ENCODE measurements at places on chromosomes 7 and 10. TPM values are rescaled to one million over a fixed set of nuclear protein-coding genes. Genes with fewer than 3 reads are reported as not detected.

DNA sequence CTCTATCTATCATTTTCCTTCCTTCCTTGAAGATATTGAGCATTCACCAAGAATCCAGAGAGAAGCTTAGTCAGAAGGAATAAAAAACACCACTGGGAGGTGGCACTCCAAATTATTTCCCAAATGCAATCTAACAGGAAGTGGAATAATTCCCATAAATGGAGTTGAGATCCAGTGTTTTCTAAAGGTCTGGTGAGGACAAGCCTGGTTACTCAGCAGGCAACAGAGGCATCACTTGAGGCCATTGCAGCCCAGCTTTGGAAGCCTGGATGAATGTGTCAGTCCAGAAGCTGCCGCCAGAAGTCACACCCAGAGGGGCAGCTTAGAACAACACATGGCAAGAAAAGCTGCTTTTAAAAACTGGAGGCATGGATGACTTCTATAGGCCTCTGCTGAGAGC, 288.9 kb upstream of the KLF6 start:
- peak; percentile 85 for DNase-seq

DNA sequence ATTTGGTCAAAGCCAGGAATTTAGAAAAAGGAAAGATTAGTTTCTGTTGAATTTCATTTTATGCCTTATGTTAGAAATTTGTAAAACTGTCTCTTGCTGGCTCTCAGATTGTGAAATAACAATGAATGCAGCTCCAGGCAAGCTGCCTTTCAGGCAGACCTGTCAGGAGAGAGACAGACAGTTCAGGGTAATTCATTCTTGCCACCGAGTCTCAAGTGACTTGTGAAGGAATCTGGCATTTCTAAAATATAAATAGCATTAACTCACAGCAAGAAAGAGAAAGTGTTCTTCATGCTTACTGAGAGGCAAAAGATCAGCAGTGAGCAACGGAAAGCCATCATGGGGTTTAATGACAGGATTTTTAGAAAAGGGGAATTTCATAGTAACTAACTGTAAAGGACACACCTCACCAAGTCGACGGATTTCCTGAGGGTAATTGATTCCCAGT, 442.3 kb upstream of the AKR1E2 start:
- no peak for DNase-seq

- no peak for DNase-seq
Observed at GRCh38 chr7:107069457-107069856, 25.0 kb downstream of the PRKAR2B start.

DNA sequence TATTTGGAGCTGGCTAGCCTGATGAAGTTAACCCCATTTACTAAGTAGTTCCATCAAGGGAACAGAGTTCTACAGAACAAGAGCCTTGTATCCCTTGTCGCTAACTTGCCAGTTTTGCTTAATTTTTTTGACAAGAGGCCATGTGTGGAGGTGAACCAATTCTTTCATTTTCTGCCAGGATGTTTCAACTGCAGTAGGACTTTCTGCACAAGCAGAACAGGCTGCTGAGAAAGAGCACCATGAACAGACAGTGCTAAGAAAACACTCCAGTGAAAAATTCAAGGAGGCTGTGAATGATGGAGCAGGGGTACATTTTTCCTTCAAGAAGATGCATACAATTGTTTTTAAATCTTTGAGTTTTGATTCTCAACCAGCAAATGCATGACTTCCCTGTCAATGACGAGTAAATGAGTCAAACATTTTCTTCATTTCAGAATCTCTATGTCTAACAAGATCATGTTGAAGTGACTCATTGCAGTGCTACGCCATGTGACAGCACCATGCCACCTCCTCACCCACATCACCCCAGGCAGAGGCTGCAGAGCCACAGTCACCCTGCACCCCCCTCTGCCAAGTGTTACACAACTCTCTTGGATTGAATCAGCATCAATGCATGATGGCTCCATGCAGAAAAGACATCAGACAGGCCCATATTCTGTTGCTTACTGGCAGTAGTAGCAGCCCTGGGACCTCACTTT, 193.1 kb downstream of the COBL start:
- no peak for DNase-seq

GRCh38 chr10:35384265-35384868, 48.1 kb downstream of the CCNY start:
- DNase-seq: no peak

Gene CALML3
- total RNA-seq: not detected

GRCh38 chr10:48517911-48518811, 86.7 kb downstream of the ARHGAP22 start:
- no peak for DNase-seq

GRCh38 chr7:47148536-47149207, 433.2 kb downstream of the TNS3 start:
- no peak for DNase-seq

Gene TAS2R3
- 2.2 TPM for total RNA-seq

- DNase-seq: no peak
Observed at GRCh38 chr7:47561715-47562446, 20.0 kb downstream of the TNS3 start.

- DNase-seq: no peak
Observed at GRCh38 chr10:78691301-78692030, 377.3 kb upstream of the ZMIZ1 start.

Gene SYNPO2L
- total RNA-seq: 3.1 TPM

Gene HOXA11
- 1.1 TPM for total RNA-seq

Gene AKR1C8
- not detected for total RNA-seq

DNA sequence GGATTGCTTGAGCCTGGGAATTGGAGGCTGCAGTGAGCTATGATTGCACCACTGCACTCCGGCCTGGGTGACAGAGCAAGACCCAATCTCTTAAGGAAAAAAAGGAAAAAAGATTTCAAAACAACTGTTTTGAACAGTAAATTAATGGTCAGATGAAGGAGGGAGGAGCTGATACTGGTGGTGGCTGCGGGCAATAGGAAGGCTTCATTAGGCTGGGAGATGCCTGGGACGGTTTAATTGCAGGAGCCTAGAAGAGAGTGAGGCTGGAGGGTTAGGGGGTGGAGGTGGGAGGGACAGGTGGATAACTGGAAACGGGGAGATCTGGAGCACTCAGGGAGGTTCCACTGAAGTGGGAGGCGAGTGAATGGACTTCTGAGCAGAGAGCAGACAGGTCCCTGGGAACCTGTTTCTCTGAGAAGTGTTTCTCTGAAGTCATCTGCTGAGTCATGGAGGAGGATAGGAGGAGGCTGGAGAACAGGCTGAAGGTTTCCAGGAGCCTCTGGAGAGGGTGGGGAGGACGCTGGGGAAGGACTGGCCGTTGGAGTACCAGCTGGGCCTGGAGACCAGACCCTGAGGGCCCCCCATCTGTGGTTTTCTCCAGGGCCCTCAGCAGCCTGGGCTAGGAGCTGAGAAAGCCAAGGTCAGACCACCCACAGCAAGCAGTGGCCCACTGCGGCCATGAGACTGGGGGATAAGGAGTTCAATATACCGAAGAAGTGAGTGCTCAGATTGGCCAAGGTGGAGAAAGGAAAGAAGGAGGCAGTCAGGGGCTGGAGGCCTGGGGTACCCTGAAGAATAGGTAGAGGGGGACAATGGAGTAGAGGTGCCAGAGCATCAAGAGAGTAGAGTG, 14.4 kb upstream of the YWHAG start:
- no peak for DNase-seq

DNA sequence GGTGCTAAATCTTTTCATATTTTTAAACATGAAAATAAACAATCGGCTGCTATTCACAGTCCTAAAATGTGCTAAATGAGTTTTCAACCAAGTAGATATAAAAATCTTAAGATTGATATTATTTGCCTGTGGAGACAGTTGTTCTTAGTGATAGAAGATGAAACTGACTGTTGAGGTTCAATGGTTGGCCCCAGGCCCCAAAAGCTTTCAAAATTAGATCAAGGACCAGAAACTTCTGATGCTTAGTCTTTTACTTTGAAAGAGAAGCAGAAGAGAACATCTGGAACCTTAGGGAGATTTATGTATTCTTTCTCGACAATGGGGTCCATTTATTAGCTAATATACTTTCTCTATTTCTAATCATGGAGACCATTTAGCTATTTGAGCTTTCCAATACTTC, 155.8 kb downstream of the REEP3 start:
- DNase-seq: no peak

DNA sequence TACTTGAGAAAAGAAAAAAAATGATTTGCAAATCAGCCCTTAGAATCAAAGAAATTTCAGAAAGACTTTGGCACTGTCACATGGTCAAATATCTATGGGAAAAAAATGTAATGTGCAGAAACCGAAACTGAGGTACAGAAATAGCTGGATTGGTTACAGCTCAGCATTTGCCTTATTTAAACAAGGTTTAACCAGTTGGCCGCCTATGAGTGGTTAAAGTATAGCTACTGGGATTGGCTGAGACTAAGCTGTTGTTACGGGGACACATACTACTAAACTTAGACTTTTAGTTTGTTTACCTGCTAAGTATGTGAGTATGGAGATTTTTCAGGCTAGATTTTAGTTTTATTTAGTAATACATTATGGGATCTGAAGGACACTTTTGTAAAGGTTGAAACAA, 38.6 kb downstream of the SFTPD start:
- no peak for DNase-seq

DNA sequence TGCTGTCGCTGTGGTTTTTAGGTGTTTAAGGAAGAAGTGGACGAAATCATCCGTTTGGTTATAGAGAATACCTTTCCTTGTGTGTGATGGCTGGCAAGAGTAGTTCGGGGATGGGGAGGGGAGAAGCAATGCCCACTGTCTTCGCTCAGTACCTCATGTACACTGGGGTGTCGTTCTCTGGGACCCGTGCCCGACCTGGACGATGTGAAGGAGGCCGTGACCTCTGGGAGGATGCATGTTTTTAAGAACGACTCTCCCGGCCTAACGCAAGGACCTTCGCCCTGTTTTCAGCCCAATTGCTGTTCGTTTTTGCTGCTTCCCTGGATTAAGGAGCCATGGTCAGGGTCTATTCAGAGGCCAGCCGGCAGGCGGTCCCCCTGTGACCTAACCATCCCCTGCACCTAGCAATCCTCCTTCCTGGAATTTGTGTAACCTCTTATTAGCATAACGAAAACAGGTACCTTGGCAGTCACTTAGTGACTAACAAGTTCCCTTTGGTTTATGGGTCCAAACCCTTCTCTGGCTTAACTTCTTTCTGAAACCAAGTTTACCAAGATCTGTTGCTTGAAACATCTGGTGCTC, 1.3 kb downstream of the NFE2L3 start:
- DNase-seq: no peak

- DNase-seq: no peak
Observed at GRCh38 chr10:126496771-126497545, 108.7 kb upstream of the ADAM12 start.

- DNase-seq: no peak
Observed at GRCh38 chr10:77463967-77464745, 173.5 kb downstream of the KCNMA1 start.

GRCh38 chr10:21336476-21337170, 188.9 kb downstream of the SKIDA1 start:
- peak; percentile 83 for DNase-seq

DNA sequence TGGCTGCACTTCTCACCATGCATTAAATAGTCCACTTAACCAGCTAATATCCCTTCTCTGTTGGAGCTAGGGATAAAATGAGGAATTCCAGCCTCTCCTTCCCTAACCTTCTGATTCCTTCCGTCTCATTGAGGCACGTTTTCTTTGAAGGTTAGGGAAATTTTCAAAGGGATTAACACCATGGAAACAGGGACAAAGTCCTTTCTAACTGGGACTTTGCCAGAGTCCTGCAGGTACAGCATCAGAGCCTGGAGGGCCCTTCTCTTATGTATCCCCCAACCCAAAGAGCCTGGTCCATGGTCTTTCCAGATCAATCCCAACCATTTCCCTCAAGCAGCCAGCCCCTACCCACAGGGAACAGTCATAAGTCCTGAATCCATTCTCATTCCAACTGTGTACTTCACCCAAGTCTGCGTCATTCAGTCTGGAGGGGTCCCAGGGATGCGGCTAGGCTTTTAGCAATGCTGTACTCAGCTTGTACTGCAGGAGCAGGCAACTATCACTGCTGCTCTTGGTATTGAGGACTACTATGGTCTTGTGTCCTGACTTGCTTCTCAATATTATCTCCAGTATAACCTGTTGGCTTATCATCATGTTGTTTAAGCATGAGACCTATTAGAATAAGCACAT, 34.6 kb upstream of the CROT start:
- DNase-seq: no peak

GRCh38 chr10:5387169-5387568, 17.5 kb downstream of the TUBAL3 start:
- no peak for DNase-seq

DNA sequence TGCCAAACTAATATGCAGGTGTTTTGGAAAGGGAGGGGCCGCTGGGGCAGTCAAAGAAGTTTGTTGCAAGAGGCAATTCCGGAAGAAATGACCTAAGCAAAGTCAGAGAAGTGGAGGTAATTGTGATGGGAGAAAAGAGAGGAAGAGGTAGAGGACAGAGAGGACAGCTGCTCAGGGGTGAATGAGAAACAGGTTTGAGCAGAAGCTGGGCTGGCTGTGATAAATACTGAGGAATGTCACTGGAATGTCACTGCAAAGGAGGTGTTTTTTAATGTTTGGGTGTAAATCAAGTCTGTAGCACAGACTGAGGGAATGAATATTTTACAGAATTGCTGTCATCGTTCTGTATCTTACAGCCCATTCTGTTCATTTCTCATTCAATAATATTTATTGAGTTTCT, 207.2 kb downstream of the DPP6 start:
- no peak for DNase-seq
